ENCODE measurements at places on chromosomes 4 and X.

GRCh38 chr4:52546449-52546848 is 112.7 kb downstream of the USP46 start:
- no peak for DNase-seq

DNA sequence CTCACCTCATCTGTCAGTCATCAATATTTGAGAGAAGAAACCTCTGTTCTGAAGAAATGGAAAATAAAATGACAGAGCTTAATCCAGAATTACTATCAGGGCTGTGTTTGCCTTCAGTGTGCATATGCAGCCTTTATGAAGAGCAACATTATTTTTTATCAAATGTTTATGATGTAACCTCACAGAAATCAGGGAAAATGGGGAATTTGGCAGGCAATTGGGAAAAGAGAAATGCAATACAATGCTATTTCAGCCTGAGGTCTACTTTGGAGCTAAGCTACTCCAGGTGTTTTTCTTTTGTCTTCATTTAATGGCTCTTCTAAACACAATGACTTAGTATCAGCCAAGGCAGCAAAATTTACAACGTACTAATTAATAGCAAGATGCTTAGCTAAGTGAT is 241.1 kb upstream of the TET2 start:
- no peak for DNase-seq

GRCh38 chrX:71541210-71542022 is 8.5 kb downstream of the OGT start:
- DNase-seq, result peak; percentile 56

- DNase-seq, result peak; percentile 83
Observed at GRCh38 chr4:147749811-147750321, 18.0 kb downstream of the ARHGAP10 start.

DNA sequence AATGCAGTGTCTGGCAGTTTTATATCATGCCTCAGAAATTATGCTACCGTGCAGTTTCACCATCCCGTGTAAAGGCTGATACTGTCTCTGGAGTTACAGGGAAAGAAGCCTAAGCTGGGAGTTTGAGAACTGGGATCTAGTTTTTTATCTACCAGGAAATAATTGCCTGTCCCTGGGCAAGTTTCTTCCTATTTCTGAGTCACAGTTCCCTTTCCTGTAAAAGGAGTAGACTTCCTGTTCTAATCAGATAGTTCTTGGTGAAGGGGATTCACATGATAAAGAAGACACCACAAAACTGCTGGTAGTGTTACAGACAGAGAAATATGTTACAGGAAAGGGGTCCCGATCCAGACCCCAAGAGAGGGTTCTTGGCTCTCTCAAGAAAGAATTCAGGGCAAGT is 17.1 kb downstream of the HERC3 start:
- no peak for DNase-seq

- peak; percentile 23 for DNase-seq
Observed at GRCh38 chr4:153785910-153786721, 2.8 kb downstream of the SFRP2 start.

DNA sequence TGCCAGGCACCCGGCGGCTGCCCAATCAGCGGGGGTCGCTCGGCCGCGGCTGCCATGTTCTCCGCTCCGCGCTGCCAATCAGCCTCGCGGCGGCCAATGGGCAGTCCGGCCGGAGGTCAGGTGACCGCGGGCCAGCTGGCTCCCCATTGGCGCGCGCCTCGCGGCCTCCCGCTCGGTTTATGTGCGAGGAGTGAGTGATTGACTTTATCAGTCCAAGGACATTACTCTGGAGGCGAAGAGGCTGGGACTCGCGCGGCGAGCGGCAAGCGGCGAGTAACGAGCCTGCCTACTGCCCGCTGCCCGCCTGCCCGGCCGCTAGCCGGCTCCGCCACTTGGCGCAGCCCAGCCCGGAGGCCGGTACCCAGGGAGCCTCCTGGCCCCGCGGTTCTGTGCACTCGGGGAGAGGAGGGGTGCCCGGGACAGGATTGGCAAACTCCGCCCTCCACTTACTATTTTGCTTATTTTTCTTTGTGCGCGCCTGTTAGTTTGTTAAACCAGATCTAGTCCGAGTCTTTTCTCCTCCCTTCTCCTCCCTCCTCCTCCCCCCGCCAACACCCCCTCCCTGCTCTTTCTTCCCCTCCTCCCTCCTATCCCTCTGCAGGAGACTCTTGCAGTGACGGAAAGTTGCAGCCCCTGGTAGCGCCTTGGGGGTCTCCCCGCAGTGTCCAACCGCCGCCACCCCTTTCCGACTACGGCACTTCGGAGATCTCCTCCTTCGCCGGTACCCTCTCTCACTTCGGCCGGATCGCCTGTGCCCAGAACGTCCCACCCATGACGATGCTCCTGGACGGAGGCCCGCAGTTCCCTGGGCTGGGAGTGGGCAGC is at the start of gene ZIC3:
Gene ZIC3 (plus strand): TSS at position 207 of the 825 bp plus-strand sequence. CDS start 565 bp downstream, at position 772.
- DNase-seq, result no peak

DNA sequence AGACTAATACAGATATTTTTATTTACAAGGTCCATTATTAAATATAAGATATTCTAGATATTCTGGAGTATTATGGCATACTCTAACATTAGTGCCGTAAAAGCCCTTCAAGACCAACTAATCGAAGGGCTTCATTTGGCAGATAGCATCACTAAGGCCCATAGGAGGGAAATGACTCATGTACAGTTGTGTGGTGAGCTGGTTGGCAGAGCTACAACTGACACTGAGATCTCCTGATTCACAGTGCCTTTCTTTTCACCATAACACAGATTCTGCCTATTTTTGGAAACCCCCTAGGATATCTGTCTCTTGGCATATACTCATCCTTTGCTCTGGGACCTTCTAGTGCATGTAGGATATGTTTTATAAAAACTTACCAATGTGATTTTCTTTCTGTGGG is 201.7 kb upstream of the AFF2 start:
- DNase-seq, result no peak

GRCh38 chr4:128564081-128564630 is 245.3 kb upstream of the JADE1 start:
- no peak for DNase-seq

- no peak for DNase-seq
Observed at GRCh38 chr4:95833711-95834194, 6.1 kb upstream of the PDHA2 start.

DNA sequence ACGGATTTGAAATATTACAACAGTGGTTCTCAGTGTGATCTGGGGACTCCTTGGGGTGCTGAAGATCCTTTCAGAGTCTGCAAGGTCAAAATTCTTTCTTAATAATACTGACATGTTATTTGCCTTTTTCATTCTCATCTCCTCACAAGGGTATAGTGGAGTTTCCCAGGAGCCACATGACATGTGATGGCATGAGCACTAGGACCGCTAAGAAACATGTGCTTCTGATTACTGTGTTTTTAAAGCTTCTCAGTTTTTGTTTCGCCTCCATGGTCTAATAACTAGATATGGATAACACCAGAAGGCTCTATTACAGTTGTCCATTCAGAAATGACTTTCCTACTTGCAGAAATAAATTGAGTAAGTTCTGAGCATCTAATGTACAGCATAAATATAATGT is 156.1 kb downstream of the RAB28 start:
- DNase-seq, result no peak

- DNase-seq, result no peak
Observed at GRCh38 chr4:1961038-1961437, 47.7 kb downstream of the NELFA start.

DNA sequence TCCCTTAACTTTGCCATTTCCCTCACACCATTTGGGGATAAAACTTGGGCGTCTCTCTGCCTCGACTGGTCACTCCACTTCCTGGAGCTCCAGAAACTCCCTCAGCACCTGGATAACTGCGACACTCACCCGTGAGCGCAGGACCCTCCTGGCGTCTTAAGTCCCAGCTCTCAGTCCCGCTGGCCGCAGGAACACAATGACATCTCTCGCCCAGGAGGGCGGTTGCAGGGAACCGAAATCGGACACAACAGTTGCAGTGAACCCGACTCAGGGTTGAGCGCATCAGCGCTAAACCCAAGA is 370.9 kb upstream of the SMIM31 start:
- DNase-seq, result no peak

DNA sequence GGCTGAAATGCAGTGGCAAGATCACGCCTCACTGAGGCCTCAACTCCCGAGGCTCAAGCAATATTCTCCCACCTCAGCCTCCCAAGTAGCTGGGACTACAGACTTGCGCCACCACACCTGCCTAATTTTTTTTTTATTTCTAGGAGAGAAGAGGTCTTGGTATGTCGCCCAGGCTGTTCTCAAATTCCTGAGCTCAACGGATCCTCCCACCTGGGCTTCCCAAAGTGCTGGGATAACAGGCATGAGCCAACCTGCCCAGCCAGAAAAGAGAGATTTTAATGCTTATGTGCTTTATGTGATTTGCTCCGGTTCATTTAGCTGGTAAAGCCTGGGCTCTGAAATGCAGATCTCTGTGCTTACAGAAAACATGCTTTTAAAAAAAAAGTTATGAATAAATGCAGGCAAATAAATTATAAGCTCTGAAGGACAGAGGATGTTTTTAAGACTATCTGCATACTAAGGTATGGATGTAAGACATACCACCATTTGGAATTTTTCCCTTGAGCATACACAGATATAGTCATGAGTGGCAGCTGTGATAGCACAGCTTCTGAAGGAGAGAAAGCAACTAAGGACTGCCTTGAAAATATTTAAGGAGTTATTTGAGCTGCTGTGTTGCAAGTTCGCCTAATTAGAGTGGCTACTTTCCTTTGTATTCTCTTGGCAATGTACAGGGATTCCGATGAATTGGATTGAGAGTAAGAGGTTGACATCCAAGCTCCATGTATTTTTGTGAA is 13.8 kb downstream of the GUCY1B1 start:
- no peak for DNase-seq

- DNase-seq, result no peak
Observed at GRCh38 chr4:113584407-113585150, 177.0 kb downstream of the CAMK2D start.

DNA sequence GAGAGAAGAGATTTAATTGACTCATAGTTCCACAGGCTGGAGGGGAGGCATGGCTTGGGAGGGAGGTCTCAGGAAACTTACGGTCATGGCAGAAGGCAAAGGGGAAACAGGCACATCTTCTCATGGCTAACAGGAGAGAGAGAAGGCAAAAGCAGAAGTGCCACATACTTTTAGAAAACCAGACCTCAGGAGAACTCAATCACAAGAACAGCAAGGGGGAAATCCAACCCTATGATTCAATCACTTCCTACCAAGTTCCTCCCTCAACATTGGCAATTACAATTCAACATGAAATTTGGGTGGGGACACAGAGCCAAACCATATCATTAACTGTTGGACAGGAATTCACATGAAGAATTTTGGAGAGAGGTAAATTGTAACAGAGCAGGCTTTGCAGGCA is 485.3 kb upstream of the PITX2 start:
- DNase-seq, result no peak

DNA sequence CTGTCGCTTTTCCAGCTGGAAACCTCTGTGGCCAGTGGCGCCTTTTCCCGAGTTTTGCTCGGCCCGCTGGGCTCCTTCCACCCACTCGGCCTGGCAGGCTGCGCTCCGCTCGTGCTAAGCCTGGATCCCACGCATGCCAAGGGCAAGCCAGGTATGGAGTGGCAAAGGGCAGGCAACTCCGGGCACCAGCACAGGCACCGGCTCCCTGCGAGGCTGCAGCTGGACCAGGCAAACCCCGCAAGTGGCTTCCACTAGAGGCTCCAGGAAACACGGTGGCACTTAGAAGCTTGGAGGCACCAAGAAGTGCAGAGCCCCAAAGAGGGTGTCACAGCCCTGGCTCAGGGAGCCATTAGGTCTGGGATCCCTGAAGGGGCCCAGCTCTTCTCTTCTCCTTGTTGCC is 59.5 kb downstream of the PPA2 start:
- no peak for DNase-seq

DNA sequence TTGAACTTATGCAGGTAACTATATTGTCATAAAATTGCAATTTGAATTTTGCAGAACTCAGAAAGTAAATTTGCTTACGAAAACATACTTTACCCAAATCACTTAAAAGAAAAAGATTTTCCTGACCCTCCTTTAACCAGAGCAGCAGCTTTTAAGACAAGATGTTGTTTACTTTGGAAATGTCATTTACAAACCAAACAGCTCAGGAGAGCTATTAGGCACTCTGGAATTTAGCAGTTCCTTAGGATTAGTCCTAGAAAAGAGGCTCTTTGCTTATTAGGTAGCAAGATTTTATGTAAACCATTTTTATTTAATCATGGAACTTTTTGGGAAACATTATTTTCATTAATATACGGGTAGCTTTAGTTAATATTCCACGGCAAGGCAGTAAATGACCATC is 765.7 kb upstream of the POU3F4 start:
- DNase-seq, result no peak

GRCh38 chr4:161466316-161466715 is 697.5 kb downstream of the FSTL5 start:
- no peak for DNase-seq

- no peak for DNase-seq
Observed at GRCh38 chr4:25590171-25590570, 65.5 kb upstream of the SLC34A2 start.

GRCh38 chr4:24411806-24412205 is 172.5 kb downstream of the DHX15 start:
- no peak for DNase-seq

DNA sequence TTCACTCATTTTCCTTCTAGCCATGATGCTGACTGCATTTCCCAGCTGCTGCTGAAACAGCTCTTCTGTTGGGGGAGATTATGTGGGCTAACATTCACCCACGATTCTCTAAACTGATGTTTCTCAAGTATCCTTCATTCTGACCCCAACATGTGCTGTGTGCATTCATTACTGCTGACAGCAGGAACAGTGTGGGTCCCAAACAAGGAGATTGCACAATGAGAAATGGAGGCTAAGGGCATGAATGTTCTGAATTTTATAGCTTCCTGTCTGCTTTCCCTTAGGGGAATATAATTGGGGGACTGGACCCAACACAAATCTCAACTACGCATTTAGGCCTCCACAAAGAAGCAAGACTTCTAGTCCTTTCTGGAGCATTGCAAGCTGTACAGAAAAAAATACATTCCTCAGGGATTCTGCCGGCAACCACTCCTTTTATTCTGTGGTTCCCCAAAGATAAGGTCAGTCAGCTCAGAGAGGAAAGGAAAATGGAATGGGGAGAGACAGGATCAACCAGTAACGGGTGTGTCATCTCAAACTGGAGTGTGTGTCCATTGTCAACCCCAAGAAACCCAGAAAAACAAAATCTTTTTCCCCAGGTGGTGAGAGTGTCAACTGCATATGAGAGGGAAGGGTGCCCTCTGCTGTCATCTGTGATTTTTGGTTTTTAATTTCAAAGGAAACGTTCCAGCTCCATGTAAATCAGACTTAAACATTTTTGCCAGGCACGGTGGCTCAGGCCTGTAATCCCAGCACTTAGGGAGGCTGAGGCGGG is 81.5 kb upstream of the EGFL6 start:
- peak; percentile 79 for DNase-seq

- peak; percentile 18 for DNase-seq
Observed at GRCh38 chr4:62548108-62548524, 1348.0 kb downstream of the ADGRL3 start.

GRCh38 chrX:17994429-17994828 is 133.3 kb upstream of the RAI2 start:
- no peak for DNase-seq

DNA sequence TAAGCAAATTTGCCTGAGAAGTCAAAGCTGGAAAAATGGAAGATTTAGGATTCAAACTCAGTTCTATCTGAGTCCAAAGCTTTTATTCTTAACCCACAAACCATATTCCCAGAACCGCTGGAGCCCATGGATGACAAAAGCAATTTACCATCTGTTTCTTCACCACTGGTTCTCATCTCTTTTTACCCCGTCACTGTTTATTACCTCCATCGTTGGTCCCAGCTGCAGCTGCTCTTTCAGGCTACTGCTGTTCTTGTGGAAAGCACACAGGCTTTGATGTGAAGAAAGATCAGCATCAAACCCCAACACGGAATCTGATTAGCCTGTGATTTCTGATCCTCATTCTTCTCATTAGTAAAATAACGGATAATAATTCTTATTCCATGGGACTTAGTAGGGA is 9.5 kb downstream of the FBXO8 start:
- no peak for DNase-seq

GRCh38 chr4:44056721-44057151 is 391.9 kb downstream of the KCTD8 start:
- no peak for DNase-seq
